ENCODE measurements at places on chromosomes 4 and X. TPM values are rescaled to one million over a fixed set of nuclear protein-coding genes. Genes with fewer than 3 reads are reported as not detected.

The FAM47A gene
- total RNA-seq, result not detected

The PHEX gene
- 2.7 TPM for total RNA-seq

The C4orf54 gene
- not detected for total RNA-seq

The TBC1D9 gene
- total RNA-seq, result 42.6 TPM

The NLGN4X gene
- total RNA-seq, result 4.8 TPM

The IQCM gene
- not detected for total RNA-seq

The PCDH7 gene
- 4.7 TPM for total RNA-seq

The CSAG2 gene
- total RNA-seq, result not detected

The DCAF12L2 gene
- total RNA-seq, result not detected

The SYN1 gene
- total RNA-seq, result 0.44 TPM

The CDX4 gene
- not detected for total RNA-seq

The ITM2A gene
- 58.5 TPM for total RNA-seq

The BMX gene
- total RNA-seq, result 3.0 TPM

The DGKK gene
- 0.21 TPM for total RNA-seq

The ARL13A gene
- not detected for total RNA-seq

The FREM3 gene
- total RNA-seq, result 0.38 TPM

The DRD5 gene
- total RNA-seq, result not detected

The HSFX3 gene
- not detected for total RNA-seq

The TMEM255A gene
- total RNA-seq, result 2.7 TPM

The TLR6 gene
- total RNA-seq, result 12.4 TPM

The FMR1NB gene
- not detected for total RNA-seq

Data from lower lobe of right lung (tissue), 2 donors.